ENCODE measurements at places on chromosomes 4 and X. TPM values are rescaled to one million over a fixed set of nuclear protein-coding genes. Genes with fewer than 3 reads are reported as not detected.

CLDN22 gene
- total RNA-seq, result 0.05 TPM

- DNase-seq, result no peak
- H3K27ac ChIP-seq, result no peak overlapping the region
- H3K4me1 ChIP-seq, result peaks cover 2% of the 10 kb centered on the region
- no peaks in the 10 kb centered on the region for H3K27me3 ChIP-seq
These were observed 1.0 kb upstream of the PIN4 start for GRCh38 chrX:72180539-72180938.

GRCh38 chrX:65688403-65688871, 21.0 kb downstream of the MSN start:
- DNase-seq, result no peak
- H3K4me3 ChIP-seq, result no peak overlapping the region
- H3K27me3 ChIP-seq, result no peaks in the 10 kb centered on the region
- H3K36me3 ChIP-seq, result no peaks in the 10 kb centered on the region
- H3K4me1 ChIP-seq, result peaks cover 26% of the 10 kb centered on the region

DNA sequence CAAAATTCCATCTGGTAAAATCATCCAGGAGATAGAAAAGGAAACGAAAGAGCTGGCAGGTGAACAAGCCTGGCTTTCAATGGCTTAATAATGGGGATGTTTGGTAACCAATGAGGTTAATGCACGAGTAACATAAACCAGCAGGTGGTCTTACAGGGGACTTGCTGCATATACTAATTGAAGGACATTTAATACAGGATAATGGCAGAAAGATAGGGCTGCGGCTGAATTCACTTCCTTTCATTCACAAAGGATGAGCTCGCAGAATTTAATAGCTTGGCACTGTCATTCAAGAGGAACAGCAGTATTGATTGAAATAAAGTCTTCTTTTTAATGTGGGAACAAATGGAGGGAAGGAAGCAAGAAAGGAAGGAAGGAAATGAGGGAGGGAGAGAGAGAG, 156.3 kb upstream of the RAI2 start:
- no peak for DNase-seq
- H3K27ac ChIP-seq, result no peak overlapping the region
- no peaks in the 10 kb centered on the region for H3K27me3 ChIP-seq
- H3K4me3 ChIP-seq, result no peak overlapping the region

DNA sequence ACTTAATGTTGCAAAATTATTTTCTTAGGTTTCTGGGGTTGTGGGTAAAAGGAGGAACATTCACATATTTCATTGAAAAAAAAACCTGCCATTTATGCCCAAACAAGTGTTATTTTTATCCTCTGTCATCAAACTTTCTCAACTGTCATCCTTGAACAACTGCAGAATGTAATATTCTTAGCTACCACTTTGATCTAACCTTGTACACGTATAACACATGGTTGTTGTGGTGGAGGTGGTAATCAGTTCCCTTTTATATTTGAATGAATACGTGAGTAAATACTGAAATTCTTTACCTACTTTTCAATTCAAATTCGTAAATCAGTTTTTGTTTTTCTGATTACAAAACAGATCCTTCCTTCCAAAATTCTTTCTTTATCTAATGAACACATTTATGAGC, 3.8 kb upstream of the AMMECR1 start:
- no peaks in the 10 kb centered on the region for H3K4me1 ChIP-seq
- H3K27ac ChIP-seq, result no peak overlapping the region
- no peak overlapping the region for H3K4me3 ChIP-seq
- no peak for DNase-seq

GRCh38 chr4:17138847-17139246, 240.4 kb upstream of the LDB2 start:
- no peaks in the 10 kb centered on the region for H3K4me1 ChIP-seq
- H3K27ac ChIP-seq, result no peak overlapping the region

Measured in liver (tissue), 10 donors.